ENCODE measurements at places on chromosomes 7 and 10.

DNA sequence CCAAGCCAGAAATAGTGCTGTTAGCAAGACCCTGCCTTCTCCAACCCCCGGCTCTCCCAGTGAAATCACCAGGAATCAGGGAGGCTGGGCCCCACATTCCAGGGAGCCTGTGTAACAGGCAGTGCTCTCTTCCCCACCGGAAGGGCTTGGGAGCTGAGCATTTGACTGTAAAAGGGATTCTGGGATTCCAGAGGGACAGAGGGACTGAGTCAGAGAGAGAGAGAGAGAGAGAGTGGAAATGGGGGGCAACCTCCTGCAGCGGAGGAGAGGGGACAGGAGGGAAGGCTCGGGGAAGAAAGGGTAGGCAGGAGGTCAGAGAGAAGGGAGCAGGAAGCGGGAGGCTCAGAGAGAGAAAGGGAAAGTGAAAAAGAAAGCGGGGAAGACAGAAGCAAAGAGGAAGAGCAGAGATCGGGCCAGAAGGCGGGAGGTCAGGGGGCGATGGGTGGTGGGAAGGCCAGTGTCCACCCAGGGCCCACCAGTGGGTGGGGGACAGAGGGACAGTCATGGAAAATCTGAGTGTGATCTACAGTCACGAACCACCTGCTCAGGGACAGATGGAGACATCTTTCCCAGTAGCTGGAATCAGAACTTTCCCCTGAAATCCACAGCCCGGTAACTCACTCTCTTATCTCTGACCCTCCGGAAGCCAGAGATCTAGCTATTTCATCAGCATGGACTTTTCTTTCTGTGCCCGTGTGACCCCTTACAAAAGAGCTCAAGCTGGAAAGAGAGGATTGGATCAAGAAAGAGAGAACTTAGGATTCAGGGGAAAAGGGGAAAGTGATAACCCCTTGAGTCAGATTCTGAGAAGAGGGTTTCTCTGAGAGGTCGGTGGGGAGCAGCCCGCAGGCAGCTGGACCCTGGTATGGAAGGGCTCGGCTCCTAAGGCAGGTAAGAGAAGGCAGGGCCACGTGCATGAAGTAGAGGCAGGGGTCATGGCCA is 4.6 kb upstream of the SERPINE1 start:
- DNase-seq, result no peak

DNA sequence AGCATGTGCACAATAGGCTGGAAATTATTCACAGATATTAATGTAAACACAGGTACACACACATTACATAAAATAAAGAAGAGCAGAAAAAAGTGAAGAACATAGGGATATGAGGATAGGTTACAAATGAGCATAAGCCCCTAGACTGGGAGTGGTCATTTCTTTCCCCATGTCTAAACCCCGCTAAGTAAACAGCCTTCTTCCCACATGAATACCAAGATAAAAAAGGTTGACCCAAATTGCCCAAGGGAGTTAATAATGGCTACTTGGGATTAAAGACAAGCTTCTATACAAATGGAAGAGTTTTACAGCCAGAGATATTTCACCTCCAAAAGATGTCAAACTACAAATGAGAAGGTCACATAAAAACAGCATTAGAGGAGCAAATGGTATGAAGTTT is 527.1 kb upstream of the CELF2 start:
- no peak for DNase-seq

DNA sequence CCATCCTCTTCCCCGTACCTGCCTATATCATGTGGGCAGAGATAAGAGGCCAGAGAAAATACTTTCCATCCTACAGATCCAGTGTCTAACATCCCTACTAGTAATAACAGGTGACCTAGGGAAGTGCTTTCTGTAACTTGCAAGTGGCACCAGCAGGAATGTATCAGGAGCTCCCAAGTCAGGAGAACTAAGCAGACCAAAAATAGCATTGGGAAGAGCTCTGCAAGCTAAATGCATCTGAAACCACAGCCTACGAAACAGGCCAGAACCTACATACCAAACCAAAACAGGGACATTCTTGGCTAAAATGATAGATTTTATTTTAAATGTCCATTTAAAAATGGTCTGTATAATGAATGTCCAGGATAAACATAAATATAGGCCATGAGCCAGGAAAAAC is 680.8 kb downstream of the PHTF2 start:
- DNase-seq, result no peak

- peak; percentile 61 for DNase-seq
Observed at GRCh38 chr10:92901819-92902251, 53.5 kb downstream of the EXOC6 start.

GRCh38 chr7:157658851-157659412 is 322.1 kb downstream of the DNAJB6 start:
- DNase-seq, result no peak

DNA sequence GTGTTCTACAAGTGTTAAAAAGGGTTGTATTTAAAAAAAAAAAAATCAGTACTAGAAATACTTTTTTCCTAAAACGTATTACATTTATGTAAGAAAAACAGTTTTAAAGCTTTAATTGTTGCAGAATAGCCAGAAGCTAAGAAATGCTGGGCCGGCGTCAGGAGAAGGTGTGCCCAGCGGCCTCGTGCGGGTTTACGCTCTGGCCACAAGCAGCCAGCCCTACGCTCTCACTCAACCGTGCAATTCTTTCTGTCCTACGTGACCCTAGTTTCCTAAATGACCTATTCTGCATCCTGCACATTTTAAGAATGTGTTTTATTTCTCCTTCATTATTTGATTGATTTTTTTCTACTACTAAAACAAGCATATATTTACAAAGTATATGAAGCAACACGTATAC is 279.7 kb upstream of the KLF14 start:
- DNase-seq, result no peak

- DNase-seq, result no peak
Observed at GRCh38 chr7:24378871-24379616, 95.1 kb downstream of the NPY start.

DNA sequence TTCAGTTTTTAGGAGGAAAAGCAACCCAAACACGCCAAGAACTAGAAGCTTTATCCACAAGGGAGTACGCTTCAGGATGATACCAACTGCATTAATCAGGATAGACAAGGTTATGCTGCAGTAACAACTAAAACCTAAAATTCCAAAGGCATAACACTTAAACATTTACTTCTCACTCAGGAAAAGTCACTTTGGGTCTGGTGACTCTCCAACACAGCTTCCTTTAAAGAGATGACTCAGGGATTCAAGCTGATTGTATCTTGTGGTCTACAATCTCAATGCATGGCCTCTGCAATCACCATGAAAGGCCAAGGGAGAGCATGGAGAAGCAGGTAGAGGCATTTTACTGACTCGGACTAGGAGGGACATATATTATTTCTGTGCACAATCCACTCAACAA is 315.8 kb downstream of the KCNMA1 start:
- no peak for DNase-seq

DNA sequence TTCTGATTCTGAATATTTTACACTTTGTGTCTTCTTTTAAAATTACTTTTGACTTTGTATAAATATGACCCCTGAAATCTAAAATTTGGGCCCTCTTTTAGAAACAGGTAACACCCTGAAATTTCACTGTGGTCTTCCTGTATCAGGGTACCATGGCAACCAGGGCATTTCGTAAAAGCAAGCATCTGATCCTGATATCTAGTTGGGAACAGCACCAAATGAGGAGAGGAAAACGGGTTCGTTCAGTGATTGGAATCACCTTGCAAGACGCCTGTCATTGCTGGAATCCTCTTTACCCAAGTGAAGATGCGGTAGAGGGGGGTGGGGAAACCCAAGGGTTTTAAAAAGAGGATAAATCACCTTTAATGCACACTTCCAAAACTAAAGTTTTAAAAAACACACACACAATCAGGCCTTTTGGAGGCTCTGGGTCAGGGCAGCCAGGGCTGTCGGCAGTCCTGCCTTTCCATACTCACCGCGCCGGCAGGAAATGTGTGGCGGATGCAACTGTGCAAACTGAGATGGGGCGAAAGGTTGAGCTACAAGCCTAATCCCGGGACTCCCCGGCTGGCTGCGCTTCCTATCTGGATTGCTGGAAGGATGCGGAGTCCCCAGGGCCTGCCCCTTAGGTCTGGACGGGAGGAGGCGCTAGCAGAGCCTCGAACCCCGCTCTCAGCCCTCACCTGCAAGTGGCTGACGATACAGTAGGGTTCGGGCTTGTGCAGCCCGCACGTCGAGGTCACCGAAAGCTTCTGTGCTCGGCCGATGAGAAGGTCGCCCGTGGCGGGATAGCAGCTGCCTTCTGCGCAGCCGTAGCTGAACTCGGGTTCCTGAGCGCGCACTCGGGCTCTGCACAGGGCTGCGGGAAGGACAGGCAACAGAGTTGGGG is 1.8 kb downstream of the LAMB1 start:
- peak; percentile 28 for DNase-seq

GRCh38 chr7:155667241-155667829 is 22.9 kb downstream of the RBM33 start:
- DNase-seq, result peak; percentile 65

GRCh38 chr7:41821521-41822213 is 118.8 kb upstream of the INHBA start:
- DNase-seq, result no peak

GRCh38 chr10:31318854-31319601 is at the start of gene ZEB1:
ZEB1 (plus strand) TSS chr10:31319216; CDS start chr10:31319235, 19 bp downstream.
- DNase-seq, result peak; percentile 96

GRCh38 chr7:149224352-149224751 is 15.1 kb upstream of the ZNF212 start:
- DNase-seq, result no peak

- DNase-seq, result no peak
Observed at GRCh38 chr7:80070391-80070790, 64.2 kb upstream of the GNAI1 start.

GRCh38 chr10:47152861-47153349 is 147.1 kb upstream of the GDF10 start:
- DNase-seq, result peak; percentile 31

GRCh38 chr7:5237286-5237685 is 45.5 kb upstream of the SLC29A4 start:
- peak; percentile 56 for DNase-seq

DNA sequence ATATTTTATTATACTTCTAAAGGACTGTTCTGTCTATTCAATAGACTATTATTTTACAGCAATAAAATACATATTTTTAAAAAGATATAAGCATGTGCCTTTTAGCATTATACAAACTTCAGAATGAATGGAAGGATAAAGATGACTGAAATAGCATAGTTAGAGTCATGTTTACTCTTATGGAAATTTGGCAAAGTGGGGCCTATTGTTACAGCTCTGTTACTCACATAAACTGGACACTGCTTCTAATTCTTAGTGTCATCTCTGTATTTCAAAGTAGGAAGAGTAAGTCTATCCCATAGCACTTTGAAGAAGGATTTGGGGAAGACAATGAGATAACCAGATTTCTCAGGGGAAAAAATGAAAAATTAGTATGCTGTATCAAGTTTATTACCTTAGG is 168.2 kb downstream of the SKAP2 start:
- no peak for DNase-seq

DNA sequence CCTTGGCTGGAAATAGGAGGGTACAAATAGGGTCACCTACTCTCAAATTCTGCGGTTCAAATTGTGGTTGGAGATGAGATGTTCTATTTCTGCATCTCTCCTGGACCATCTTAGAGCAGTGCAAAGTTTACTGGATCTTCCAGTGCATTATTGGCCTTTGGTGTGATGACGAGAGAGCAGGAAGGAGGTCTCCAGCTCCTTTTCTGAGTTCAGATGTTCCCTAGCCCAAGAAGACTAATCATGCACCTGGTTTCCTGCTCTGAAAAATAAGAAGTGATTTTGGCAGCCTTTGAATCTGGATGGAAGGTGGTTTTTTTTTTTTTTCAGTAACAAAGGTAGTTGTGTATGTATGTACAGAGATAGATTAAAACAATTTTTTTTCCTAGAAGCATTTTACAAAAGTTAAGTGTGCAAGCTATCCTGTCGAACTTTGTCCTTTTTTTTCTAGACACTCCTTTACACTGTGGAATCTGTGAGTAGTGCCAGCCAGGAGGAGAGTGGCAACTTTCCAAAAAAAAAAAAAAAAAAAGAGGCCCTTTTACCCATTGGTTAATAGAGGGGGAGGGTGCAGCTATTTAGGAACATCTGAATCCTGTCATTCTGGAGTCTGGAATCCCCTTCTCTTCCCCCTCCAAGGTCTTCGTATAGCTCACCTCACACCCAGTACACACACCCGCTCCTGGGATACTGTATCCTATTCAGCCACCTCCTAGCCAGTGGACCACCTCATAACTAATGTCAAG is 26.3 kb downstream of the PAPSS2 start:
- no peak for DNase-seq

GRCh38 chr7:129950191-129950932 is 2.4 kb downstream of the UBE2H start:
- no peak for DNase-seq

- peak; percentile 54 for DNase-seq
Observed at GRCh38 chr10:22433875-22434274, 88.6 kb downstream of the SPAG6 start.

DNA sequence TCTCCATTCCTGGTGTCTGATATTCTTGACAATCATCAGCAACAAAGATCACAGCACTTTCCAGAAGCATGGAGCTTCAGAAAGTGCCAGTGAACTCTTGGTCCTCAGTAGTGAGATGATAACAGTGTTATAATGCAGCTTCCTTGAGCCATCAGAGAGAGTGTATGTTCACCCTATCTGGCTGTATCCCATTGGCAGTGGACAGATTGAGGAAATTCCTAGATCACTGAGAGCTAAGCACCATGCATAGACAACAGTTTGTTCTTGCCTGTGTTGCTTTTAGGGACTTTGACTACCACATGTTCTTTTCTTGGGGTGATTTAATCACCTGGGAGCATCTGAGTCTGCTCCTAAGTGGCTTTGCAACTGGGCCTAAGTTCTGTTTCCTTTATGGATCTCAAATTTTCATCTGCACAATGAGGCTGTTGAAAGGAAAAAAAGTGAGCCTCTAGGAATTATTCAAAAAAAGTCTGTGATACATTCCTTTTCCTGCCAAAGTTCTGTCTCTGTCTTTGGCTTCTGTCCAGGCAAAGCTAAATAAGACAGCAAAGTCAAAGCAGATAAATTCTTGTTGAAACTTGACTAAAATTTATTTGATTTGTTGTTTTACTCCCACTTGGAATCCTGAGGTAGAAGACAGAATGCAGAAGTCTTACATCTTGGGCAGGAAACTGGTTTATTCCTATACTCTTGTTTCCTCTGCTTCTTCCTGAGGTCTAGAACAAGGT is 14.5 kb upstream of the ZNF282 start:
- DNase-seq, result no peak

Measured in common myeloid progenitor, CD34-positive (primary cell).